Forelimb muscle (tissue), 1 donor: ENCODE measurements at places on chromosomes 13 and 19. TPM values are rescaled to one million over a fixed set of nuclear protein-coding genes. Genes with fewer than 3 reads are reported as not detected.

DNA sequence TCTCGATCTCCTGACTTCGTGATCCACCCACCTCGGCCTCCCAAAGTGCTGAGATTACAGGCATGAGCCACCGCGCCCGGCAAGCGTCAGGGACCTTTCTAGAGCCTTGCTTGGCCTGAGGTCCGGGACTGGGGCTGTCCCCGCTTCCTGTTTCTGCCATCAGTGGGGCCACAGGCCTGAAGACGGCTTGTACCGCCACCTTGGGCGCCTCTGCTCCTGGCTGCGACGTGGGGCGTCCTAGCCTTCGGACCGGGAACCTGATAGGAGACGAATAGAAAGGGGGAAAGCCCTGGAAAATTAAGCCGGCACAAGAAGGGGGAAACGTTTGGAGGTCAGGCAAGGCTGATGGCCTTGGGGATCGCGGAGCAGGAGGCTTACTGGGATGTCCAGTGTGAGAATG lies 35.1 kb downstream of the RNF6 start:
- no peak for DNase-seq

- no peak for DNase-seq
Observed at GRCh38 chr19:56097776-56098175, 23.3 kb downstream of the ZNF787 start.

DNA sequence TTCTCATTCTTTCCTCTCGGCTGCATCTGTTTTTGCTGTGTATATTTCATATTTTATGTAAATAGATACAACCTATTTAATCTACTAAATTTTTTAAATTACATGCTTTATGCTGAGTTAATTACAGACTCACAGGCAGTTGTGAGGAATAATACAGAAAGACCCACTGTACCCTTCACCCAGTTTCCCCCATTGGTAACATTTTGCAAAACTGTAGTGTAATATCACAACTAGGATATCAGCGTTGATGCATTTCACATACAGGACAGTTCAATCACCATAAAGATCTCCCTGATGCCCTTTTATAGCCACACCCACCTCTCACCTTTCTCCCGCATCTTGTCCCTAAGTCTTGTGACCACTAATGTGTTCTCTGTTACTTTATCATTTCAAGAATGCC lies 43.5 kb downstream of the GSX1 start:
- no peak for DNase-seq

ZNF296 gene
- 0.91 TPM for polyA plus RNA-seq

EDNRB gene
- 9.1 TPM for polyA plus RNA-seq

DNA sequence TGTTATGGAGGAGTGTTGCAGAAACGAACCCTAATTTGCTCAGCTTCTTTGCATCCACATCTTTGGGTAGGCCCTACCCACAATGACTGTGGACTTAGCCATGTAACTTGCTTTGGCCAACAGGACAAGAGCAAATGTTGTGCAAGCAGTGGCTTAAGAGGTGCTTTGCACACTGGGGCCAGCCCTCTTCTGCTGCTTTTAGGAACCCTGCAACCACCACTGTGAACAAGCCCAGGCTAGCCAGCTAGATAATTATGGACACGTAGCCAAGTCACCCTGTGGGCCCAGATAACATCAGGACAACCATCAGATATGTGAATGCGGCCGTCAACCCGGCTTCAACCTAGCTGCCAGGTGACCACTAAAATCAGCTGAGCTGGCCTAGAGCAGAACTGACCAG lies 17.1 kb downstream of the C19orf47 start:
- DNase-seq, result no peak
